ENCODE measurements at places on chromosomes 5 and 9.

DNA sequence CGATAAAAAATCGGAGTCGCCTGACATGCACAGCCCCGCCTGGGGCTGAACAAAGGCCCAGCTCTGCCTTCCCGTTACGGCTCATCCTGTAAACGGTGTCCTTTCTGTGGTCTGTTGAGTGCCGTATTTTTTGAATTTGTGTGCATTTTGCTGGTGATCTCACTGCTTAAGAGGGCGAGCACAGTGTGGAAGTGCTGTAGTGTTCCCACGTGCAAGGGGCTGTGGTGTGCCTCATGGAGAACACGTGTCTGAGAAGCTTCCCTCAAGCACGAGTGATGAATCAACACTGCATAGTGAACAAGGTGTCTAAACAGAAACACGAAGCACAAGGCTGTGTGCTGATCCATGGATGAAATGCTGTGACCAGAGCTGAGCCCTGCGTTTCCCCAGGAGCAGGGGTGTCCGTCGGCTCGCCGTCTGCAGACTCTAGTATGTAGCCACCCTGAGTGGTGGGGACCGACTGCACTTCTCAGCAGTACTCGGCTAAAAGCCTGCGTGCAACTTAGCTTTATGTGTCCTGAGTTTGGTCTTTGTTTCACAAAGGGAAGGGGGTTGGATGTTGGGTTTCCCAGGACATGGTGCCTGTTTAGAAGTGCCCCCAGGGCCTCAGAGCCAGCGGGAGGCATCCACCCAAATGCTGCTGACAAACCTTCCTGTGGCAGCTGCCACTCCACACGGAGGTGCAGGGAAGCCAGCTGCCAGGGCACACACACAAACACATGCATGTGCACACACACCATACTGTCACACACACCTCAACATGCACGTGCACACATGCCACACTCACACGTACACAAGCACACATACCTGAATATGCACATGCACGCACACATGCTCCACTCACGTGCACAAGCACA is 77.2 kb upstream of the IRX4 start:
- no peak for DNase-seq

DNA sequence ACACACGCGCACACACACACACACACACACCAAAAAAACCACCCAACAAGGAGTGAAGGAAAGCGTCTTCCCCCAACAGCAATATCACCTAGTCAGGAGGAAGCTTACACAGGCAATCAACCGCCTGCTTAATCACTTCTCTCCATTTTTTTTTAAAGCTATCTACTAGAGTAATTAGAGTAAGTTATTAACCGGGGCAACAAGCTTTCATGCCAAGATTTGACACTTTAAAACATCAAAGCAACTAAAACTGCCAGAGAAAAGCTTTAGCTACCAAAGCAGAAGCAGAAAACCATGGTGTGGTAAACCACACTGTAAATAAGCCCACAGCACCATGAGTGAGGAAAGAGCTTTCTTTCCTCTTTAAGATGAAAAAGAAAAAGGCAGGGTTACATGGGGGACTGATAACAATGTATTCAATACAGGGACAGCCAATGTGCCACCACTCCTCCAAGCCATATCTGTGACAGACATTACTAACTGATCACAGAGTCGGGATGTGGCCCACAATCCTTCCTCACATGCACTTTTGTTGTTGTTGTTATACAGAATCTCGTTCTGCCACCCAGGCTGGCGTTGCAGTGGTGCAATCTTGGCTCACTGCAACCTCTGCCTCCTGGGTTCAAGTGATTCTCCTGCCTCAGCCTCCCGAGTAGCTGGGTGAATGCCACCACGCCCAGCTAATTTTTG is 282.1 kb downstream of the CRB2 start:
- DNase-seq: no peak

- DNase-seq: no peak
Measured at GRCh38 chr5:110903966-110904365, 165.2 kb downstream of the SLC25A46 start.

DNA sequence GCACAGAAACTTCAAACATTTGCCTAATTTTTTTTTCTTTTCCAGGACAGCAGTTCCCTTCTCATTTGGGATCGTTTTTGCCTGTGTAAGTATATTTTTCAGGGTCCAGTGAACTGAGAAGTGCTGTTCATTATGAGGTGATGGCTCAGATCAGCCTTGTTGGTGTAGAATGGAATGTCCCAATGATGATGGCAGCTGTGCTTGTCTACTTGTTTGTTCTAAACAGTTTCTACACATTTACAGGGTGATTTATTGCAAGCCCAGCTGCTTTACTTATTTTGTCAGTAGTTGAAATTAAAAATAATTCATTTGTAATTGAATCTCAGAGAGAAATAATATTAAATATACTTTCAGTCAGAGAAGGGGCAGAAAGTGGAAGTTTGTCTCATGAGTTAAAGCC is 337.6 kb upstream of the SEMA6A start:
- no peak for DNase-seq

DNA sequence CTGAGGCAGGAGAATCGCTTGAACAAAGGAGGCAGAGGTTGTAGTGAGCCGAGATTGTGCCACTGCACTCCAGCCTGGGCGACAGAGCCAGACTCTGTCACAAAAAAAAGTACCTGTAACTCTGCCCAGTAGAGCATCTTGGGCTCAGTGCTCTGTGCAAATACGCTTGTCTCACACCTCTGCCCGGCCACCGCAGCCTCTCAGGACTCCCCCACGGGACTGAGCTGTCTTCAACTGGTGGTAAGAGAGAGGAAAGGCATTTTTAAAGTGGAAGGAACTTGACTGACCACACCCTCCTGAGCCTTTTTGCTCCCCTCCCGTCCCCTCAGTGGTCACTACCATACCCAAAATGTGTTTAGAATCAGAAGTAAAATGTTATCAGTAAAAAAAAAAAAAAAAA is 174.3 kb upstream of the PIK3R1 start:
- no peak for DNase-seq

GRCh38 chr5:80414113-80414512 is 6.2 kb downstream of the ZFYVE16 start:
- DNase-seq: no peak

GRCh38 chr9:20135119-20135697 is 346.4 kb upstream of the SLC24A2 start:
- no peak for DNase-seq

DNA sequence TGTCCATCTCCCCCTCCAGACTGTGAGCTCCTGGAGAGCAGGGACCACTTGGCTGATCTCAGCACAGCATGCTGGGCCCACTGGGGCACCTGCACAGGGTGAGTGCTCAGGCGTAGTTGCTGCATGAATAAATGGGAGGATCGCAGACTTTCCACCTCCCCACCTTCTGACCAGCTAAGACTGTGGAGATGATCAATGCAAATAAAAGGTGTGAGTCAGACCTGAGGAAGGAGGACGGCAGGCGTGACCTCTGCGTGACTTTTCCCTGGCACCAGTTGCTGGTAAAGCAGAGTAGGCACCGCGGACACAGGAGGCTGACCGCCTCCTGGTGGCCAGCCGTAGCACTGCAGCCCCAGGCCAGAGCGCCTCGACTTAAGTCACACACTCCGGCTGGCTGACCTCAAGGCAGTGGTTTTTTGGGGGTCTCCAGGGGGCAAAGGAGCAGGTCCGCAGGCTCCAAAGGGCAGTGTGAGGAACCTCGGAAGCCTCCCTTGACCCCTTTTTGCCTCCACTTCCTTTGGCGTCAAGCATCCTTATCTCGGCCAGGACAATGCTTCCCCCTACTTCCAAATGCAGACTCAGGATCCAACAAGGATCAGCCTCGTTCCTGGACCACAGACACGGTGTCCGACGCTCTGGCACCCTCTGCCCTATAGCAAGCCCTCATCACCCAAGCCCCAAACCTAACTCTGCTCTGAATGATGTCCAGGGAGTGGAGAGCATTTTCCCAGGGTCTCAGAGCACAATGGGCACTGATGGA is 12.7 kb upstream of the TDRD7 start:
- DNase-seq: peak; percentile 47

- DNase-seq: no peak
Measured at GRCh38 chr9:121779381-121780117, 128.1 kb downstream of the DAB2IP start.

GRCh38 chr5:176724472-176724871 is 77.2 kb downstream of the TSPAN17 start:
- DNase-seq: no peak

DNA sequence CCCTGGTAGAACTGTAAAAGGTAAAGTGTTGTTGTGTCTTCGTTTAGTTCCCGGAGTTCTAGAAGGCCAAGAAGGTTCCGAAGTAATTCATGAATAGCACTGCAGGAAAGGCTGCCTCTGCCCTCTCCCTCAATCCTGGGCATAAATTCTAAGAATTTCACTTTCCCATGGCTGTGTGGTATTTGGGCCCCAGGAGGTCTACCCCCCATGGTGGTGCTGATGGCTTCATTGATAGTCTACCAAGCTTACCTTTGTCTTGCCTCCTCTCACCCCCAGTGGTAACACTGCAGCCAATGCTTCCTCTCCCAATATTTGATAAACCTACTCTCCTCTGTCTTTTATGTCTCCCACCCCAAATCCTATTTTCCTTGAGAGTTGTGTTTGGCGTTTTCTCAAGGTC is 39.5 kb downstream of the ADAMTS16 start:
- DNase-seq: no peak

DNA sequence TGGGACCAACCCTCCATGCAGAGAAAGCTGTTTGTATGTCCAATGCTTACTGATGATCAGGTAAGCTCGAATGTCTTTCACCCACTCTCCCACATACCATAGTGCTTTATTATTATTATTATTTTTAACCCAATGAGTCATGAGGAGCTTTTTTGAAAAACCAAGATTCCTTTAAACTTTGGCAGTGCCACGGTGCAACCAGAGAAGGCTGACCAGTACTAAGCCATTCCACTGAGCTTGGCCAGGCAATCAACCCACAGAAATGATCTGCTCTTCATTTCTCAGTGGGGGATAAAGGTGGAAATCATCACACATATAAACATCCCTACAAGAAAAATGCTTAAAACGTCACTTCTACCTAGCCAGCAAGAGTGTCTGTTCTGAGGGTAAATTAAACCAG is 35.5 kb downstream of the JAKMIP2 start:
- DNase-seq: no peak

DNA sequence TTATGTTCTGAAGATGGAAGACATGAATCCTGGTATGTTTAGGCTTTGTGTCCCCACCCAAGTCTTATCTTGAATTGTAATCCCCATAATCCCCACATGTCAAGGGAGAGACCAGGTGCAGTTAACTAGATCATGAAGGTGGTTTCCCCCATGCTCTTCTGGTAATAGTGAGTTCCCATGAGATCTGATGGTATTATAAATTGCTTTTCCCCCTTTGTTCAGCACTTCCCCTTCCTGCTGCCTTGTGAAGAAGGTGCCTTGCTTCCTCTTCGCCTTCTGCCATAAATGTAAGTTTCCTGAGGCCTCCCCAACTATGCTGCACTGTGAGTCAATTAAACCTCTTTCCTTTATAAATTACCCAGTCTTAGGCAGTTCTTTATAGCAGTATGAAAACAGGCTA is 229.0 kb downstream of the ARL15 start:
- DNase-seq: no peak

DNA sequence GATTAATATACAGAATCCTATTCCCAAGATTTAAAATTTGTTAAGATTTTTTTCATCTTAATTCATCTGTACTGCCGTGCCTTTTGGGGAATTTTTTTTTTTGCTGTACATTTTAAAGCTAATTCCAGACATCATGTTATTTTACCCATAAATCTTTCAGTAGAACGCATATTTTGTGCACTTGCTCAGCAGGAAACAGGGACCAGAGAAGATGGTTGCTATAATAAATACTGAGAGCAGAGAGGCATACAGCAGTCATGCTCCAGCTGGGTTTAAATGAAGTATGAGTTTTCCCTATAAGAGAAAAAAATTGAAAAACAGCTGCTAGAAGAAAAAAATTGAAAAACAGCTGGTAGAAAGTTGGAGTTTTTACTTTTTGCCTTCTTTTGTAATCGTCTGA is 196.9 kb upstream of the PUM3 start:
- DNase-seq: no peak

DNA sequence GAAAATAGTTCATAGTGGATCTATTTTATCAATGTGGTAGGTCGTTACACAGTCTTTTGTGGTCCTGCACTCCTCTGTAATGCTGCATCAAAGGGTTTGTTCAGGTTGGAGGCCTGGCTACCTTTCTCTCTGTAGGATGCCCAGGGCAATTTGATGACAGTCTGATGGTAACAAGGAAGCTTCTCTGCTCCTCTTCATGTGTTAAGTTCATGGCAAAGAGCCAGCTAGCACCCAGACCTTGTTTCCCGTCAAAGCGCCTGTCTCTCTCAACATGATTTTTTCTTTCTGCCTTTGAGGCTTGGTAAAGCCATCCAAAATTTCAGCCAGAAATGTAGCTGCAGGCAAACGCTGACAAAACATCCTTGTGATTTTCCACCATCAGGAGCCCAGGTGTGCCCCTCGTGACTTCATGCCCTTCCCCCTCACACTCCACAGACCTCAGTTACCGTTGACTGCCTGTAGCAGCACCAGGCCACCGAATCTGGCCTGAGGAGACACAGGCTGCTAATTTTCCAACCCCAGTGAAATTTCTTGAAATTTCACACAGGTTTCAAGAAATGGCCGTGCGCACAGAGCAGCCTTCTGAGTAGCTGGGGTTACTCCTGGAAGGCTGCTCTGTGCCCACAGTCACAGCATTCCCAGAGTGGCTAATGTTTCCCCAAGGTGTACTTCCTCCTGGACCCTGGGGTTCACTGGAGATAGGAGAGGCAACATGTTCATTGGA is 292.7 kb downstream of the CWC27 start:
- DNase-seq: no peak

DNA sequence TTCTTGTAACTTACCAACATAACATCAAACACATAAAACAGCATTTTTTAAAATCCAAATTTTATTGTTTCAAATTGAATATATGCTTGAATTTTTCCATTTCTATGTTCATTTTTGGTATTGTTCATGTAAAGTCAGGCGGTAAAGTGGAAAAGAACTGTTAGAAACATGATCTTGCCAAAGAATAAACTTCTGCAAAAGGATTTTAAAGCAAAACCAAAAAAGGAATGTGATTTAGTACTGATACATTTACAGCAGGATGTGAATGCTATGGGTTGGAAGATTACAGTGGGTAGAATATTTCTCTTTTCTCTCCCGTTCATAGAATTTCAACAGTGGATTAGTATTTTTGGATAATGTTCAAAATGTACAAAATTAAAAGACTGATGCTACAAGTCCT is 277.2 kb upstream of the MPDZ start:
- DNase-seq: no peak

DNA sequence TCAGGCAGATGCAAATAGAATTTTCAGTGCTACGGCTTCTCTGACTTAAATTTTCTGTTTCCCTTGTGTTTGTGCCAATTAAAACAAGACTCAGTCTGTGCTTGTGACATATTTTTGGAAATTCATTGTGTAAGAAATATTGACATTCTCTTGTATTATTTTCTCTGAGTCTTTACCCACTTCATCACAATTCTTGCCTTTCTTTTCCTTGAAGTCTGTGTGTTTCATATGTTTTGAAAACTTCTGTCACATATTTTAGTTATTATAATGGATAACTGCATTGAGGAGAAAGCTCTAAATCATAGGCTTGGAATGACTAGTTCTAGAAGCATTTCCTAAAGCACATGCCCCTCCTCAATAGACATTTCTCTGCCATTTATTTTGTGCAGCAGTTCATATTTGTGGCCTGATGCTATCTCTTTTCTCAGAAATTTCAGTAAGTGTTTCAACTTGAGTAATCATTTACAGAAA is 206.6 kb downstream of the PALM2AKAP2 start:
- DNase-seq: no peak

- DNase-seq: no peak
Measured at GRCh38 chr9:127494304-127494702, 43.0 kb downstream of the LRSAM1 start.

GRCh38 chr5:68548959-68549676 is 333.6 kb downstream of the PIK3R1 start:
- no peak for DNase-seq

Data from activated CD4-positive, alpha-beta T cell treated with anti-CD3 and anti-CD28 coated beads for 24 hours (primary cell).